ENCODE measurements at places on chromosomes 7 and 10.

GRCh38 chr10:26725837-26726727, 28.6 kb downstream of the PDSS1 start:
- DNase-seq = no peak

DNA sequence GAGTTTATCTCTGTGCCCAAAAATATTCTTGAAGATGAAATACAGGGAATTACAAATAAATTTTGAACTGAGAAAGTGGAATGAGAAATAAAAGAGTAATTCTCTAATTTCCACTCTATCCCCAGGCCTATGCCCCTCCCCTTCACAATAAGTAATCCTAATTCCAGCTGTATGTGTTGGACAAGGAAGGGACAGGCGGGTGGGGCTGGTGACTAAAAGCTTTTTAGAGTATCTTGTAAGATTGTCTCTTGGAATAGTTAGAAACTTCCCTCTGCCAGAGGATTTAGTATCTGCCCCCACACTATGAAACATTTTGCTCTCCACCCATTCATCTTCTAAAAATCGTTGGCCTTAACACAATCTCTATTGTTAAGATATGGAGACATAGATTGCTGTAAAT, 199.2 kb downstream of the MBL2 start:
- no peak for DNase-seq

DNA sequence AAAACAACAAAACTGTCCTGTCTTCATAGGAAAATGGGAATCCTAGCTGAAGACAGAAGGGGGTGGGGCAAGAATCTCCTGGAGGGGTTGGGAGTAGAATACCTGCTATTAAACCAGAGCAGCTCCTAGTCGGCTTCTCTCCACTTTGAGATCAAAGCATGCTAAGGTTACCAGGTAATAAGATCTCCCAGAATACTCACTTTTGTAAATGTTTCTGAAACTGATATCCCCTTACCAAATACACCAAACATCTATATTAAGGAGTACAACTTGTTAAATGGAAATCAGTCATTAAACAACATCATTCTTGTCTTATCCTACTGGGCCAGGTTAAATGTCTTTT, 29.5 kb upstream of the DAGLB start:
- DNase-seq = no peak

DNA sequence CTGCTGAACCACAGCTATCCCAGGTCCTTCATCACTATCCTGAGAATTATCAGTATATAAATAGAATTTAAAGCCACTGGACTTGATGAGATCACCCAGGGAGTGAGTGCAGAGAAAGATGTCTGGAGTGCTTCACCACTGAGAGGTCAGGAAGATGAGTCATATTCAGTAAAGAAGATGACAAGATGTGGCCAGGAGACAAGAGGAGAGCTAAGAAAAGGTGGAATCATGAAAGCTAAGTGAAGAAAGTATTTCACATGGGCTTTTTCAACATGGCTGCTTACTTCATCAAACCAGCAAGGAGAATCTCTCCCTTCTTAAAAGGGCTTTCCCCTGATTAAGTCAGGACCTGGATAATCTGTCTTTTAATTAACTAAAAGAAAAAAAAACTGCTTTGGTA, 9.1 kb upstream of the PRKAR2B start:
- DNase-seq = no peak

DNA sequence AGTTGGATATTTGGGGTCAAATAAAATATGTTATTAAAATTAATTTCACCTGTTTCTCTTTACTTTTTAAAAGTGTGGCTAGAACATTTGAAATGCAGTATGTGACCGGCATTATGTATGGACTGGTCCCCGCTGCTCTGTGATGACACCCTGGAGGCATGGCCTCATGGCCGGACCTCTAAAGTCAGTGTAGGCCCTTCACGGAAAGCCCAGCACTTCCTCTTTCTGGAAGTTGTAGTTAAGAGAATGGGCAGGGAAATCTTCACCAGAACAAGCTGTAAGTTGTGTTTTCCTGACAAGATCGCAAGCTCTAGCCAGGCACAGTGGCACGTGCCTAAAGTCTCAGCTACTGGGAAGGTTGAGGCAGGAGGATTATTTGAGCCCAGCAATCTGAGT, 38.3 kb upstream of the SRGN start:
- no peak for DNase-seq

Measured in activated CD4-positive, alpha-beta T cell treated with anti-CD3 and anti-CD28 coated beads for 24 hours (primary cell).